ENCODE measurements at places on chromosomes 1 and 21. TPM values are rescaled to one million over a fixed set of nuclear protein-coding genes. Genes with fewer than 3 reads are reported as not detected.

Gene KLF17
- 0.23 TPM for total RNA-seq

Gene CNN3
- total RNA-seq, result 322 TPM

Gene GPR37L1
- under 0.01 TPM for total RNA-seq

Gene CFAP57
- total RNA-seq, result 0.15 TPM

Gene ADGRL4
- total RNA-seq, result 13.1 TPM

Gene GATAD2B
- total RNA-seq, result 2.6 TPM

Gene SIM2
- total RNA-seq, result 3.6 TPM

Gene TIE1
- total RNA-seq, result 6.2 TPM

Gene CHODL
- not detected for total RNA-seq

Gene ASAP3
- 83.3 TPM for total RNA-seq

Gene LCE3E
- total RNA-seq, result not detected

Gene NRAS
- total RNA-seq, result 45.2 TPM

Gene CFAP45
- 1.1 TPM for total RNA-seq

Gene DCDC2B
- total RNA-seq, result not detected

Gene AMY1B
- not detected for total RNA-seq

Gene PPIE
- 41.7 TPM for total RNA-seq

Gene DNAJC28
- total RNA-seq, result 1.4 TPM
